ENCODE measurements at places on chromosomes 1 and 21.

- DNase-seq: no peak
Observed at GRCh38 chr1:157497987-157498735, 54.2 kb downstream of the FCRL5 start.

DNA sequence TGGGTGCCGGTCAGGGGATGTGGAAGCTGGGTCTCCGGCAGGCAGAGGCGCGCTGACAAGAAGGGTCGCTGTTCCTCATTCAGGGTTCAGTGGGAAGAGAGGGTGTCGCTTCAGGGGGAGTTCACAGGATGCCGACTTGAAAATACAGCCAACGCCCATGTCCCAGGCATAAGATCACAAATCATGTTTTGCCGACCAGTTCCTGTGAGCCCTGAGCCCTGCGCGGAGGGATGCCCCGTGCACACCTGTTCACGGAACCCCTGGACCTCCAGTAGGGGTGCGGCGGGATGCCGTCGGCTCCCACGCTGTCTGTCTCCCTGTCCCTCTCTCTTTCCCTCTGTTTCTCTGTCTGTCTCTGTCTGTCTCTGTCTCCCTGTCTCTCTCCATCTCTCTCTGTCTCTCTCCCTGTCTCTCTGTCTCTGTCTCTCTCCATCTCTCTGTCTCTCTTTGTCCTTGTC is 26.8 kb downstream of the TP73 start:
- DNase-seq: no peak

GRCh38 chr1:13950637-13951036 is 250.6 kb downstream of the PRDM2 start:
- no peak for DNase-seq

DNA sequence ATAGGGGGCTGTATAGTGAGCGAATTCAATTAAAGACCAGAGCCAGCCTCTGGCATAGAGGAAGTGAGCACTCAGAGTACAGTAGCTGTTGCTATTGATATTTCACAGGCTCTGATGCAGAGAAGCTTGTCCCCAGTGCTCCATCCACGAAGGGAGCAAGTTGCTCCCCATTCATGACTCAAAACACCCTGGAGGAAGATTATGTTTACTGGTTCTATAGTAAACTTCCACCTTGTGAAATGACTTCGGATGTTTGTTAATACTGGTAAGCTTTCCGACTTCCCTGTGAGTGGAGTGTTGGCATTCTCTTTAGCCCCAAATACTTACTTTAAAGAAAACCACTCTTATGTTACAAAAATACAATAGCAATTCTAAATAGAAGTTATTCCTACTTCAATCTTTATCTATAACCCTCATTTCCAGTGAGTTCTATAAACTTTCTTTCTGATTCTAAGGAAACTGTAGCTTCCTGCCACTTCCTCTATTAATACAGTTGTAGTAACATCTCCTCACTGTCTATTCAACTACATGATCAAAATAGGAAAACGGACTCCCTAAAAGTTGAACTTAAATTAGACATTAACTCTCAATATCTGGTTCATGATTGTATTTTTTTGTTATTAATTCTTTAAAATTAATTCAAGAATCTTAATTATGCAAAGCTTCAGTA is 46.4 kb downstream of the ZNF281 start:
- no peak for DNase-seq

- DNase-seq: no peak
Observed at GRCh38 chr1:204314893-204315658, 44.7 kb downstream of the PLEKHA6 start.

- no peak for DNase-seq
Observed at GRCh38 chr1:88001460-88001859, 672.8 kb downstream of the LMO4 start.

DNA sequence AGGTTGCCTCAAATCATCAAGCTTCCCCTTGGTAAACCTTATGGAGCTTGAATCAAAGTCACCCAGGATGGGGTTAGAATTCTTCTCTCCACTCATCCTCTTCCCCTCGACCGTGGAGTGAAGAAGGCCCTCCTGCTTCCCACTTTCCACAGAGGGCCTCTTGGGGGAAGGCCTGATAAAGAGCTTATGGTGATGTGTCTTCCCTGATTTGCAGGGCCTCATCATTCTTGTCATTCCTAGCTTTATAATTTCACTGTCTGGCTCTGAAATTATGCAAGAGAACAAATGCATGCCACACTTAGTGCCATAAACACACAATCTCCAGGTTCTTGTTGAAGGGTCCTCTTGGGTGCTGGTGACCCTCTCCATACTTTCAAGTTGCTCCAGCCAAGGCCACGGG is 101.2 kb downstream of the HMGB4 start:
- no peak for DNase-seq

DNA sequence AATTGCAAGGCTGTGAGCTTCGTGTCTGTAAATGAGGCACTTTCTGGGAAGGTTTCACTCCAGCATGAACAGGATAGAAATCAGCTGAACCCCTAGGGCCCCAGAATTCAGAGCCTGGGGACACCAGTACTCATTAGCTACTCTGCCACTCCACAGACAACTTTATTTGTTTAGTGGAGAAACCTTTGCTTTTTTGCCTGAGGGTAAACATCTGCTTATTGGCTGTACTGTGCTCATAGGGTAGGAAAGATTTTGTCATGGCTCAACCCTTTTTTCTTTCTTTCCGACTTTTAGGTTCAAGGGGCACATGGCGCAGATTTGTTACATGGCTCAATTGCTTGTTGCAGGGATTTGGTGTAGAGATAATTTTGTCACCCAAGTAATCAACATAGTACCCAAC is 138.4 kb upstream of the BACE2 start:
- no peak for DNase-seq

- no peak for DNase-seq
Observed at GRCh38 chr1:61348025-61348665, 265.8 kb downstream of the NFIA start.

DNA sequence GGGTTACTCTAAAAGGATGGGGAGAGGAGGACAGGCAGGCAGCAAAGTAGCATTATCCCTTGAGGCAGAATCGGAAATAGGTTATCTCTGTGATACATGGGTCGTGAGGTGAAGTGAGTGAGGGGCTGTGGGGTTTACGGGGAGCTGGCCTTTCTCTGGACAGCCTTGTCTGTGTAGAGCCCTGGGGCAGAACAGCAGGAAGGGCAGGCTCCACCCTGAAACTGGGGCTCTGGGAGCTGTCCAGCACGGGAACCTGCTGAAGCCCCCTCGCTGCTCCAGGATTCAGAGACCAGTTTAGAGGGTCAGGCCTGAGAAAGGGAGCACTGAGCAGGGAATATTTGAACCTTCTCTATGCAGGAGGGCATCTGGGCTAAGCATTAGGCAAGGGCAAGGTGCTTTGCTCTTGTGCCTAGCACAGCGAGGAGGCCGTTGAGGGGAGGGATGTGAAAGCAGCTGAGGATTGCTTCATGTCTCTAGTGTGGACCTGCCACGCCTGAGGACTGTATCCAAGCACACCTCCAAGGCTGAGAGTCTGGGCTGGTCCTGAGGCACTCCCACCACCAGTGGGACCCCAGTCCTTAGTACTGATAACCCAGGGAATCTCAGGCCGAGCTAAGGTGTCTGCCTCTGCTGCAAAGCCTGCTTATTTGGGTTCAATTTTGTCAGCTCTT is 55.8 kb downstream of the NAV1 start:
- peak; percentile 59 for DNase-seq

DNA sequence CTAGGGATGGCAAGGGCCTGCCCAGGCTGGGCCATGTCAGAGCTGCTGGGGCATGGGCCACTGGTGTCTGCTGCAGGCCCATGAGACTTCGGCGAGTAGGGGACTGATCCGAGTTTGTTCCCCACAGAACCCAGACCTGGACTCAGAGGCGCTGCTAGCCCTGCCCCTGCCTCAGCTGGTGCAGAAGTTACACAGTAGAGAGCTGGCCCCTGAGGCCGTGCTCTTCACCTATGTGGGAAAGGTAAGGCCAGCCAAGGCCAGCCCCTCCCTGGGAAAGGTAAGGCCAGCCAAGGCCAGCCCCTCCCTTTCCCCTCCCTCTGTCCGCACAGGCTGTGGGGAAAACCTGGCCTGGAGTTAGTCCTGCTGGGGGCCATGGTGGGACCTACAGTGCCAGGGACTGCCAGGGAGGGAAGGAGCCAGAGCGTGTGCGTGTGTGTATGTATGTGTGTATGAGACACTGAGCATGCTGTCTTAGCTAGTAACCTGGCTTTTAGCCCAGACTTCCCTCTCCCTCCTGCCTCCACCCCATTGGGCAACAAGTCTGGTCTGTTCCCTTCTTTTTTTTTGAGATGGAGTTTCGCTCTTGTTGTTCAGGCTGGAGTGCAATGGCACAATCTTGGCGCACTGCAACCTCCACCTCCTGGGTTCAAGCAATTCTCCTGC is 8.0 kb downstream of the FAAH start:
- DNase-seq: peak; percentile 78

GRCh38 chr21:43273016-43273707 is 104.4 kb downstream of the CRYAA start:
- no peak for DNase-seq

- DNase-seq: no peak
Observed at GRCh38 chr1:155379180-155379579, 58.5 kb downstream of the RUSC1 start.

GRCh38 chr1:237890822-237891221 is at the start of gene ZP4:
Gene ZP4, minus strand, starts transcription at chr1:237890922. Its CDS starts 287 bp downstream, at chr1:237890635.
- no peak for DNase-seq

All from femur (tissue), 1 donor.